ENCODE measurements at places on chromosomes 6 and 20.
A peak's percentile ranks its signal among the peaks of the same experiment; 100 is the strongest.

DNA sequence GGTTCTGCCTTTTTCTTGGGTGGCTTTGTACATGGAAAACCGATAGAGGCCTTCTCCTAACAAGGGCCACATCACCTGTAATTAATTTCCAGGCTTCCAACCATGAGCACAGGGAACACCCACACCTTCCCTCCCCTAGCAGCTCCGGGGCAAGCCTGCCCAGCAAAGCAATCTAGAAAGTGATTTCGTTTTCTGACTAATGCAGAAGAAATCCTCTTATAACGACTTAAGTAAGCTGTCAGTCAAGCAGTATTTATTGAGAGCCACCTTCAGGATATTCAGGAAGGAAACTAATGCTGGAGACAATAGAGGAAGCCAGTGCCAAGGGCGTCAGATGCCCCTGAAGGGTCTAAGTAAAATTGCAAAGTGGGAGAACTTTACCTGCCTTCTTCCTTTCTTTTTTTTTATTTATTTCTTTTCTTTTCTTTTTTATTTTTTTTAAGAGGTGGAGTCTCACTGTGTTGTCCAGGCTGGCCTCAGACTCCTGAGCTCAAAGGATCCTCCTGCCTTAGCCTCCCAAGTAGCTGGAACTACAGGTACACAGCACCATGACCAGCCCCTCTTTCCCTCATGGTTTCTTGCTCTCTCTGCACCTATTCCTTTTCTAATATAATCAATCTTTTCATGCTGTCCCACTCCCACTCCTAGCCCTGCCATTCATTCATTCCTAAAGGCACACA, 67.5 kb upstream of the MBOAT1 start:
- DNase-seq = no peak

DNA sequence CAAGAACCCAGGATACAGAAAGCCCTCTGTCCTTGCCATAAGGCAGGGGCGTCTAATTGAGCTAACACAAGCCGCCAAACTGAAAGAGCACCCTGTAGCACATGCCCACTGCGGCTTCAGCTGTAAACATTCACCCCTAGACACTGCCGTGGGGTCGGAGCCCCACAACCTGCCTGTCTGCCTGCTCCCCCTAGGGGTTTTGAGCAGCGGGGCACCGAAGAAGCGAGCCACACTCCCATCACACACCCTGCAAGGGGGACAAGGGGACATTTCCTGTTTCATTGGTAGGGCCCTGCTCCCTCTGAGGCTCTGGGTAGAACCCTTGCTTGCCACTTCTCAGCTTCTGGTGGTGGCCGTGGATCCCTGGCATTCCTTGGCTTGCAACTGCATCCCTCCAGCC, 45.2 kb upstream of the BCLAF1 start:
- no peak for DNase-seq

GRCh38 chr20:49785852-49786175, 26.8 kb upstream of the SLC9A8 start:
- no peak for DNase-seq

GRCh38 chr6:51459958-51460357, 627.5 kb downstream of the PKHD1 start:
- DNase-seq = no peak

- no peak for DNase-seq
Measured at GRCh38 chr20:4454111-4454510, 267.6 kb upstream of the PRND start.

DNA sequence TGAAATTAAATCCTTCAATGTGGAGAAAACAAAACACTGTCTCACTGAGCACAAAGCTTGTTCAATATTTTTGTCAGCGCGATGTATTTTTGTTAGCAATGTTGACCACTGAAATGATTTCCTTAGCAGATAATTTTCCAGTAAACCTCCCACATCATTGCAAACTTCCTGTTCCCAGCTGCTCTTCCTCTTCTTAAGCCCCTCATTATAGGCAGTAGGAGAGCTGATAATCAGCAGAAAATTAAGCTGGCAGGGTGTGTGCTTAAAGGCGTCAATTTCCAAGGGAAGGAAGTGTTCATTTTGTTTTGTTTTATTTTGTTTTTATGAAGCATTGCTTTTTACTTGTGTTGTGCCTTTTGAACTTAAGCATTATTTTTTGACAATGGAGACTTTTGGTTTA, 29.1 kb upstream of the TMEM14A start:
- DNase-seq = no peak

GRCh38 chr6:113995634-113996033, 24.7 kb upstream of the HDAC2 start:
- DNase-seq = peak; percentile 94

GRCh38 chr6:74070711-74071110, 374.7 kb downstream of the CD109 start:
- DNase-seq = no peak

- DNase-seq = no peak
Measured at GRCh38 chr6:41302638-41303037, 16.2 kb upstream of the TREM1 start.

DNA sequence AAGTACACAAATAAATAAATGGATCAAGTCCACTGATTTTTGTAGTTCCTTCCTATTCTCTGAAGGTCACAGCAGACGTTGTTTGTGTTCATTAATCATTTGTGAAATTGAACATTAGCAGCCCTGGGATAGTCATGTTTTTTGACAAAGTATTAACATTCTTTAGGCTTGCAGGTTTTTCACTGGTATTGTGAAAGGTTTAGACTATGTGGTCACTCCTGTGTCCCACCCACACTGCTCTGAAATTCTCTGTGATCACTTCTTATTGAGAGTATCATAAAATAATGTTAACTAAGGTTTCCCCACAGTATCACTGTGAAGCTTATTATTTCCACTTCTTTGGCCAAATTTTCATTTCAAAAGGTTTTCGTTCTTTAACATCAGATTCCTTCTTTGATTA, 3.5 kb downstream of the FAM83B start:
- DNase-seq = no peak

- DNase-seq = no peak
Measured at GRCh38 chr6:127914240-127914639, 13.4 kb upstream of the THEMIS start.

DNA sequence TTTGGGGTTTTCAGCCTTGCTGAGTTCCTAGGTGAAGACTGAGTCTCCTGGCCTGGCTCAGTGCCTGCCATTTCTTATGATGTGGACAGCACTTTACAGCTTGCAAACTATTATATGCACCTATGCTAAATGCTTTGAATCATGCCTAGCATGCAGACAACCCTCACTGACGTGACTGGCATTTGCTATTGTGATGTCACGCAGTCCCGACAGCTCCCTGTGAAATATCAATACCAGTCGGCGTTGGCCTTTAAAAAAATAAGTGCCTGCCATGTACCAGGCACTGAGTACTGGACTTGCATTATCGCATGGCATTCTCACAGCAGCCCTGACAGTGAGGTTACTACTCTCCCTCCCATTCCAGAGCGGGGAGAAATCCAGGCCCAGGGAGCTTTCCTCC, 35.5 kb downstream of the UQCC2 start:
- no peak for DNase-seq

- DNase-seq = no peak
Measured at GRCh38 chr6:47654255-47654654, 44.1 kb upstream of the ADGRF4 start.

- no peak for DNase-seq
Measured at GRCh38 chr6:126199466-126199865, 140.4 kb upstream of the CENPW start.

- no peak for DNase-seq
Measured at GRCh38 chr20:8809107-8809953, 259.6 kb upstream of the PLCB4 start.

- DNase-seq = no peak
Measured at GRCh38 chr6:81373414-81373813, 379.1 kb downstream of the TENT5A start.

GRCh38 chr20:63090682-63091571, 84.2 kb upstream of the BHLHE23 start:
- DNase-seq = no peak

DNA sequence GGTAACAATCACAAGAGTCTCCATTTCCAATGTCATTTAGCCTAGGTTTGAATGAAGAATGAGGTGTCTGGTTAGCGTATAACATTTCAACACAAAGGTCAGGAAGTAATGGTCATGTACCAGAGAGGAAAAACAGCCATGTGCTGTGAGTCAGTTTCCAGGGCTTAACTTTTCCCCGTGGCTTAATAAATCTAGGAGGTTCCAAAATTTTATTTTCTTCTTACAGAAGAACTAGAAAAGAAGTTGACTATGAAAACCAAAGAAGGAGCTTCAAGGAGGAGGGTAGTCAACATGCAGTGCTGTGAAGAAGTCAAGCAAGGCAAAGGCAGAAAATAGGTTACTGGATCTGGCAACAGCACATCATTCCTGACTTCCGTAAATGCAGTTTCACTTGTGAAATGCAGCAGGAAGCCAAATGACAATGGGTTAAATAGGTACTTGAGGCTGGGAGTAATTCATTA, 8.4 kb upstream of the GABRR2 start:
- no peak for DNase-seq

DNA sequence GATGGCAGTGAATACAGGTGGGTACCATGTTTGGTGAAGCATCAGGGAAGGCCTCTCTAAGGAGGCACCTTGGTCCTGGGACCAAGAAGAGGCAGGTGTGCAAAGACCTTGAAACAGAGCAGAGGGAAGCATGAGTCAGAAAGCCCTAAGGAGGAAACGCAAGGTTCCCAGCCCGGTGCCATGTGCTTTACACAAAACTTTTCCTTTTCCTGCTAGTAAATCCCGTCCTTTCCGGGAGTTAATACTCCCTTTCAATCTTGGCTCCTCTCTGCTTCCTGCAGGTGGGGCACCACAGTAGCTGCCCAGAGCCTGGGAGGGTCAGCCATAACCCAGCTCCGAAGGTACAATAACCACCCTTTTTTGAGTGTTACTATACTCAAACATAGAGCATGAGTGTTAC, 19.4 kb upstream of the SLC23A2 start:
- DNase-seq = no peak

DNA sequence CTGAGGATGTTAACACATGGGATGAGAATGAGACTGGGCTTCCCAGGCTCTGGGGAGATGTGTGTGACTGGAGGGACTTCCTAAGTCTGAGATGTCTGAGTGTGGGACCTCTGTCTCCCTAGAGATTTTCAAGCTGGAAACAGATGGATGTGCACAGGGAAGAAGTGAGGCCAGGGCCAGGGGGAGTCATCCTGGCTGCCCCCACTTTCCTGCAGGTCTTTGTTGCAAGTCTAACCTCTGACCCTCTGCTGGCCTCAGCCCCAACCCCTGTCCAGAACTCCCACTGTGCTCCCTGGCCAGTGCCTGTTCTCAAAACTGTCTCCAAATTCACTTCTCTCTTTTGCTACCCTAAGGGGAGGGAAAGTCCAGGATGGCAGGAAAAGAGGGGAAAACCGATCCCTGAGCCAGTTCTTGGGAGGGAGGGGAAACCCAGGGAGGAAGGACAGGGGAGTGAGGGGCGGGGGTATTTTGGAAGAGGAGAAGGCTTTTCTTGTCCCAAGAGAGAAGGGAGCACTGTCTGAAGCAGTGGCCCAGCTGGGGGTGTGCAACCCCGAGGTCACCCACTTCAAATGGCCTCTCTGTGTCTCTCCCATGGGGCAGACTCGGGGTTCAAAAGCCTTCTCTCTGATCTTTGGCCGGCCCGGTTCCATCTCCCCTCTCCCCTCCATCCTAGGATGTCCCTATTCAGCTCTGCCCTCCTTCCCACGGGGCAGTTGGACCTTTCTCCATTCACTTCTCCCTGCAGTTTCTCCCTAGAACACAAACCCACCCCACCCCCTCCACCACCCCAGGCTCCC, 3.1 kb downstream of the PPP1R18 start:
- no peak for DNase-seq
